ENCODE measurements at places on chromosomes 2 and 18.

- no peaks in the 10 kb centered on the region for H3K27me3 ChIP-seq
- DNase-seq = no peak
- H3K4me1 ChIP-seq = no peaks in the 10 kb centered on the region
- no peaks in the 10 kb centered on the region for H3K36me3 ChIP-seq
- H3K27ac ChIP-seq = no peak overlapping the region
Observed at GRCh38 chr2:192500550-192501200, 305.9 kb upstream of the TMEFF2 start.

- no peak for DNase-seq
- H3K4me3 ChIP-seq = no peak overlapping the region
- H3K27ac ChIP-seq = no peak overlapping the region
Observed at GRCh38 chr18:48695671-48696070, 156.8 kb downstream of the CTIF start.

DNA sequence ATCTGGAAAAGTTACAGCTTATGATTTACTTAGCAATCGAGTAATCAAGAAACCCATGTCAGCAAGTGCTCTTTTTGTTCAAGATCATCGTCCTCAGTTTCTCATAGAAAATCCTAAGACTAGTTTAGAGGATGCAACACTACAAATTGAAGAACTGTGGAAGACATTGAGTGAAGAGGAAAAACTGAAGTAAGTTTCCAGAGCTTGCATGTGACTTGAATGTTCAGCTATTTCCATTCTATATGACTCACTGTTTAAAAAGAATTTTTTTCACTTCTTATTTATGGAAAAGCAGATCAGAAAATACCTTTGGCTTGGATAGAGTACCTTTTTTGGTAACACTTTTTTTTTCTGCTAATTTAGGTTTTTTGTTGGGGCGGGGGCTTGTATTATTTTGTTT is 70.7 kb downstream of the PMS1 start:
- no peaks in the 10 kb centered on the region for H3K27me3 ChIP-seq
- no peak overlapping the region for H3K27ac ChIP-seq
- no peak for DNase-seq
- no peaks in the 10 kb centered on the region for H3K4me1 ChIP-seq
- H3K36me3 ChIP-seq = no peaks in the 10 kb centered on the region

- H3K4me1 ChIP-seq = no peaks in the 10 kb centered on the region
- no peak for DNase-seq
- H3K36me3 ChIP-seq = no peaks in the 10 kb centered on the region
- no peaks in the 10 kb centered on the region for H3K27me3 ChIP-seq
- no peak overlapping the region for H3K27ac ChIP-seq
Observed at GRCh38 chr2:168992591-168993349, 38.4 kb downstream of the ABCB11 start.

- H3K27ac ChIP-seq = no peak overlapping the region
- no peak for DNase-seq
- no peaks in the 10 kb centered on the region for H3K4me1 ChIP-seq
- H3K36me3 ChIP-seq = no peaks in the 10 kb centered on the region
Observed at GRCh38 chr2:170514140-170514539, 201.0 kb upstream of the SP5 start.

- H3K4me3 ChIP-seq = no peak overlapping the region
- H3K27ac ChIP-seq = no peak overlapping the region
- H3K27me3 ChIP-seq = no peaks in the 10 kb centered on the region
- no peaks in the 10 kb centered on the region for H3K4me1 ChIP-seq
- no peak for DNase-seq
Observed at GRCh38 chr18:32242395-32242794, 52.6 kb downstream of the MEP1B start.

DNA sequence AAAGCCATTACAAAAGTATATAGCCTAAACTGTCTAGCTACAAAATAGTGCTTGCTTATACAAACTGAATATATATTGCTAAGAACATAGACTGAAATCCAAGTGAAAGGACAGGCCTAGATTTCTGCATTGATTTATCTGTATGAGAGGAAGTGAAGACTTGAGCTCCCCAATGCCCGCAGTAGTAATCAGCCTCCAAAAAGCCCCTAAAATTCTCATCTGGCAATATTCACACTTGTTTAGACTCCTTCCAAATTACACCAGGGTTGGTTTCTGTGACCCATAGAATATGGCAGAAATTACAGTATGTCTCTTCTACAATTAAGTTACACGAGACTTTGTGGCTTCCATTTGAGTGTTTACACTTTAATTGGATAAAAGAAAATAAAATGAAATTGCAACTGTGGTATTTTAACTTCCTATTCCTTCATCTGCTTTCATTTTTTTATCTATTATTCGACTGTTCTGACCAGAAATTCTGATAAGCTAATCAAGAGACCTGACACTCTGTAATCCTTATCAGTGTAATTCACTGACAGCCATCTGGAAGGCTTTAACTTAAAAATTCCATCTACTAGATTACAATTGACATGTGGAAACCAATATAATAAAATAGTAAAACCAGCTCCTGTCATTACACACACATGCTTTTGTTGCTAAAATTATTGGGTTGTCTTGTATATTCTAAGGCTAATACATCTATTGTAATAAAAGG is 21.1 kb downstream of the ABCB11 start:
- no peaks in the 10 kb centered on the region for H3K36me3 ChIP-seq
- no peaks in the 10 kb centered on the region for H3K27me3 ChIP-seq
- no peak overlapping the region for H3K27ac ChIP-seq

DNA sequence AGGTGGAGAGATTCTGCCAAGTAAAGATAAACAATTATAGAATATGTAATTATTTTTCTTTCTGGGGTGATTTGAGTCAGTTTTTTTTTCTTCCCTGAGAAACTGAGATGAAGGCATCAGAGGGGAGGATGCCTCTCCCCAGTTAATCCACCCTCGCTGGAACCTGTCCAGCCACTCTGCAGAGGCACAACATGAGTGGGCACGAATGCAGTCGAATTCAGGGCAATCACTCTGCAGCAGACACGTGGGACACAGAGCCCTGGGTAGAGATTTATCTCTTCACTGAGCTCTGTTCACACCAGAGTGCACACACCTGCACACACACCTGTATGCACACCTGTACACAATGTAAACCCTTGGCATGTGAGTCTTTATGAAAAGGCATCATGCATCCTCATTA is 154.2 kb downstream of the DCDC2C start:
- H3K36me3 ChIP-seq = no peaks in the 10 kb centered on the region
- no peaks in the 10 kb centered on the region for H3K27me3 ChIP-seq
- H3K4me3 ChIP-seq = no peak overlapping the region
- H3K27ac ChIP-seq = no peak overlapping the region
- no peaks in the 10 kb centered on the region for H3K4me1 ChIP-seq

- H3K27ac ChIP-seq = no peak overlapping the region
- no peak overlapping the region for H3K4me3 ChIP-seq
- no peak for DNase-seq
- H3K27me3 ChIP-seq = no peaks in the 10 kb centered on the region
Observed at GRCh38 chr2:160375802-160376469, 117.7 kb downstream of the RBMS1 start.

GRCh38 chr18:39494211-39494896 is 1928.8 kb upstream of the CELF4 start:
- no peak overlapping the region for H3K4me3 ChIP-seq
- H3K27me3 ChIP-seq = no peaks in the 10 kb centered on the region
- no peaks in the 10 kb centered on the region for H3K36me3 ChIP-seq
- DNase-seq = no peak

GRCh38 chr2:134441153-134441863 is 187.4 kb downstream of the MGAT5 start:
- H3K36me3 ChIP-seq = peaks cover 40% of the 10 kb centered on the region
- H3K27me3 ChIP-seq = no peaks in the 10 kb centered on the region
- no peak for DNase-seq
- H3K4me1 ChIP-seq = no peaks in the 10 kb centered on the region
- no peak overlapping the region for H3K27ac ChIP-seq

- no peaks in the 10 kb centered on the region for H3K27me3 ChIP-seq
- H3K4me1 ChIP-seq = no peaks in the 10 kb centered on the region
- H3K4me3 ChIP-seq = no peak overlapping the region
- no peaks in the 10 kb centered on the region for H3K36me3 ChIP-seq
Observed at GRCh38 chr2:241111440-241111805, 9.3 kb upstream of the MTERF4 start.

- H3K36me3 ChIP-seq = no peaks in the 10 kb centered on the region
- no peak overlapping the region for H3K4me3 ChIP-seq
- no peak overlapping the region for H3K27ac ChIP-seq
- DNase-seq = peak; percentile 53
- no peaks in the 10 kb centered on the region for H3K27me3 ChIP-seq
Observed at GRCh38 chr2:238915596-238915995, 67.7 kb downstream of the TWIST2 start.

- no peaks in the 10 kb centered on the region for H3K4me1 ChIP-seq
- no peaks in the 10 kb centered on the region for H3K36me3 ChIP-seq
- DNase-seq = no peak
Observed at GRCh38 chr18:8960740-8961657, 141.5 kb upstream of the NDUFV2 start.

DNA sequence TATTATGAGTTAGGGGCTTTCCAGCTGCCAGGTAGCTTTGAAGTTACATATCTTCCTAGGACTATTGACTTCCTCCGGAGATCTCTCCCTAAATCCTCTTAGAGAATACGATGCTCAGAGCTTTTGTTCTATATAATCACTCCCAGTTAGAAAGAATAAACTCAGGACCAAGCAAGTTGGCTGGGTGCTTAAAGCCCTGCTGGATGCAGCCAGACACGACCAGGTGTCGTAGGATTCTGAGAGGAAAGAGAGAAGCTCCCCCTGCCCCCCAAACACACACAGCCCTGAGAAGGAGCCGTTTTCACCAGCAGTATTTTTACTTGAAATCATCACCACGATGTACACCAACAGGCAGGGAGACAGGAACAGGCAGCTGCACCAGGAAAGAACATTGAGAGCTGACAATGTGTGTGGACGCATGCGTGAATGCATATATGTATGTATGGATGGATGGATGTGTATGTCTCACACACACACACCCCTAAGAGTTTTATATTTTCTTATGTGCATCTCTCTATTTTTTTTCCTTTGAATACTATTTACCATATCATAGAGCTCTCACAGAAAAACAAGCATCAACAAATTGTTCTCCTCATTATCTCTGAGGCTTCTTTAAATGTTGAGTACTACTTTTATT is 382.6 kb downstream of the EPHA4 start:
- no peak overlapping the region for H3K27ac ChIP-seq
- H3K27me3 ChIP-seq = no peaks in the 10 kb centered on the region
- no peak for DNase-seq
- H3K36me3 ChIP-seq = no peaks in the 10 kb centered on the region
- no peak overlapping the region for H3K4me3 ChIP-seq

- H3K27me3 ChIP-seq = no peaks in the 10 kb centered on the region
- no peak for DNase-seq
- H3K4me1 ChIP-seq = no peaks in the 10 kb centered on the region
- no peak overlapping the region for H3K27ac ChIP-seq
Observed at GRCh38 chr2:50260886-50261285, 771.0 kb downstream of the NRXN1 start.

- H3K36me3 ChIP-seq = peaks cover 9% of the 10 kb centered on the region
- no peak overlapping the region for H3K27ac ChIP-seq
- no peak for DNase-seq
- no peak overlapping the region for H3K4me3 ChIP-seq
- no peaks in the 10 kb centered on the region for H3K27me3 ChIP-seq
Observed at GRCh38 chr2:71122387-71123298, 7.4 kb downstream of the MCEE start.

GRCh38 chr2:98839292-98839691 is 96.7 kb downstream of the CRACDL start:
- no peaks in the 10 kb centered on the region for H3K36me3 ChIP-seq
- H3K4me3 ChIP-seq = no peak overlapping the region
- no peak for DNase-seq
- H3K27me3 ChIP-seq = no peaks in the 10 kb centered on the region

- H3K27me3 ChIP-seq = no peaks in the 10 kb centered on the region
- H3K4me1 ChIP-seq = no peaks in the 10 kb centered on the region
- no peak for DNase-seq
- H3K4me3 ChIP-seq = no peak overlapping the region
- H3K36me3 ChIP-seq = no peaks in the 10 kb centered on the region
Observed at GRCh38 chr2:180653481-180653880, 326.9 kb upstream of the UBE2E3 start.

- no peak for DNase-seq
- no peaks in the 10 kb centered on the region for H3K36me3 ChIP-seq
- H3K4me1 ChIP-seq = peaks cover 24% of the 10 kb centered on the region
- peak overlapping the region; percentile 36 for H3K27ac ChIP-seq
- no peaks in the 10 kb centered on the region for H3K27me3 ChIP-seq
- no peak overlapping the region for H3K4me3 ChIP-seq
Observed at GRCh38 chr18:22337306-22337705, 80.4 kb downstream of the CTAGE1 start.

GRCh38 chr2:236731767-236732580 is 162.3 kb downstream of the ACKR3 start:
- peaks cover 14% of the 10 kb centered on the region for H3K4me1 ChIP-seq
- no peak overlapping the region for H3K4me3 ChIP-seq
- no peaks in the 10 kb centered on the region for H3K27me3 ChIP-seq
- DNase-seq = peak; percentile 94

- H3K36me3 ChIP-seq = peaks cover 8% of the 10 kb centered on the region
- no peak overlapping the region for H3K4me3 ChIP-seq
- no peak overlapping the region for H3K27ac ChIP-seq
- peaks cover 56% of the 10 kb centered on the region for H3K4me1 ChIP-seq
Observed at GRCh38 chr2:190657474-190658255, 8.8 kb downstream of the NAB1 start.

- DNase-seq = no peak
- no peaks in the 10 kb centered on the region for H3K27me3 ChIP-seq
- no peaks in the 10 kb centered on the region for H3K36me3 ChIP-seq
- no peaks in the 10 kb centered on the region for H3K4me1 ChIP-seq
- no peak overlapping the region for H3K27ac ChIP-seq
Observed at GRCh38 chr18:22026889-22027288, 142.5 kb upstream of the GATA6 start.

DNA sequence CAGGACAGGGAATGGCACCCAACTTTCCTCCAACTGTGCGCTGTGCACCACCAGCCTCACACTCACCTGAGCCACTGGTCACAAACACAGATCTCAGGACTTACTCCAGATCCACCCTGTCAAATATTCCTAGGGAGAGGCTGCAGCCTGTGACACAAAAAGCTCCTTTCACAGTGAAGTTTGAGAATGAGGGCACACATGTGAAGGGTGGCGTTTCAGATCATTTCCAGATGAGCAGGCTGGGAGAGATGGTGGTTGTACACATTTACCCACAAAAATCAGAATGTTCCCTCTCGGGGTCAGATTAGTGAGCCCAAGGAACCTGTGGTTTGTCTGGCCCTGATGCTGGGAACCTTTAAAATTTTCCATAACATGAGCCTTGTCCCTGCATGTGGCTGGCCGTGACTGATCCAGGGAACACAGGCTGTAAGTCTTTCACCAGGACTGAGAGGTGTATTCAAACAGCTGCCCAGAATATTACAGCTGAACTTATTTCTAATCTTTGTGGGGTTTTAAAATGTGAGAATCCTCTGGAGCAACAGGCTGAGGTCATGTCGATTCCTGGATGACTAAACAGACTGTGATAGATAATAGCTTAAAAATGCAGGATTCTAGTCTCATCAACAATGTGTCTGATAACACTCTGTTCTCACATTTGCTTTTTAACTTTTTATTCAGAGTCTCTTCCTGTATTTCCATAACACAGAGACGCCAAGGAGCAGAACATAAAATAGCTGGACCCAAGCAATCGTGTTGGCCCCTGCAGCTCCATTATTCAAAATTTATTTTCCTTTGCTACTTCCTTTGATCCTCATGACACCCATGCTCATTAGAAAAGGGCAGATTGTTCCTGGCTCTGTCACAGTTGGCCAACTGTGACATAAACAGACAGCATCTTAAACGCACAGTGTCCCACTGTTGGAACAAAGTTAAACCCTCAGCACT is 35.5 kb downstream of the IL1R2 start:
- H3K27me3 ChIP-seq = no peaks in the 10 kb centered on the region
- H3K36me3 ChIP-seq = no peaks in the 10 kb centered on the region
- H3K4me1 ChIP-seq = peaks cover 10% of the 10 kb centered on the region
- H3K27ac ChIP-seq = peak overlapping the region; percentile 39
